Fibroblast of the conjunctiva (primary cell): ENCODE measurements at places on chromosomes 7 and 10.

DNA sequence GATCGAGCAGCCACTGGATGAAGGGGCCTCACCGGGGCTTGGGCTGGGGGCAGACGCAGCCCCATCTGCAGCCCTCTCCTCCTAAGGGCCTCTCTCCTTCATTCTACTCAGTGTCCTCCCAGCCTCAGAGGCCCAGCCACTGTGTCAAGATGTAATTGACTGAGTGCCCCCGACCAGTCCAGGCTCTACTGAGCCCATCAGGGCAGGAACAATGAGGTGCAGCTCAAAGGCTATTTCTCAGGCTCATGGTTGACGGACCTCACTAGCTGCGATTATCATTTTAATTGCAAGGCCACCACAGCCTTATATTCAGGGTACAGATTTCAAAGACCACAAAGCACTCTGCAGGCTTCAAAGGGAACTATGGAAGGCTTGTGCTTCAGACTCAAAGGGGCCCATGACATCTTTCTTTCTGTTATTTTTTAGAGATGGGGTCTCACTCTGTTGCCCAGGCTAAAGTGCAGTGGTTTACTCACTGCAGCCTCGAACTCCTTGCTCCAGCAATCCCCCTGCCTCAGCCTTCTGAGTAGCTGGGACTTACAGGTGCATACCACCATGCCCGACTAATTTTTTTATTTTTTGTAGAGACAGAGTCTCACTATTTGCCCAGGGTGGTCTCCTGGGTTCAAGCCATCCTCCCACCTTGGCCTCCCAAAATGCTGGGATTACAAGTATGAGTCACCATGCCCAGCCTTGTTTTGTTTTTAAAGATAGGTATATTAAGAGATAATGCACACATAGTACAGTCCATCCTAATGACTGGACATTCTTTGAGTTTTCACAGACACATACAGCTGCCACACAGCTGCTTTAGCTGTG is 23.7 kb downstream of the SLC29A3 start:
- no peak for DNase-seq

- DNase-seq = no peak
These were observed 71.4 kb upstream of the PRSS58 start for GRCh38 chr7:142329062-142329790.

- DNase-seq = no peak
These were observed 191.3 kb downstream of the HECW1 start for GRCh38 chr7:43303740-43304241.

DNA sequence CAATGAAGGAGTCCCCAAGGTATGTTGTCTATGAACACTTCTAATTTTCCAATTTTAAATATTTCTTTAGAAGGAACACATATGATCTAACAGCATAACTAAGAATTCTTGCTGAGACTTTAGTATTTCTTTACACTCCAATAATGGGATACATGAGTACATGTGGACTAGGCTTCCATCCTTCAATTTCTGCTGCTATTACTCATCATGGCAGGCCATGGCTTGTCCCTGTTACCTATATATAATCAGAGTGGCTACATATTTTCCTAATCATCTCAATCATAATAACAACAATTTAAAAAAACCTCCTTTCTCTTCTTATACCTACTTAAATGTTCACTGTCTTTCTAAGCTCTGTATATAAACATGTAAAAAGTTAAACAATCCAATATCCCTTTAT is 60.3 kb upstream of the TAC1 start:
- no peak for DNase-seq

GRCh38 chr7:91287371-91288084 is 23.3 kb downstream of the FZD1 start:
- no peak for DNase-seq
